ENCODE measurements at places on chromosomes 11 and 22.

DNA sequence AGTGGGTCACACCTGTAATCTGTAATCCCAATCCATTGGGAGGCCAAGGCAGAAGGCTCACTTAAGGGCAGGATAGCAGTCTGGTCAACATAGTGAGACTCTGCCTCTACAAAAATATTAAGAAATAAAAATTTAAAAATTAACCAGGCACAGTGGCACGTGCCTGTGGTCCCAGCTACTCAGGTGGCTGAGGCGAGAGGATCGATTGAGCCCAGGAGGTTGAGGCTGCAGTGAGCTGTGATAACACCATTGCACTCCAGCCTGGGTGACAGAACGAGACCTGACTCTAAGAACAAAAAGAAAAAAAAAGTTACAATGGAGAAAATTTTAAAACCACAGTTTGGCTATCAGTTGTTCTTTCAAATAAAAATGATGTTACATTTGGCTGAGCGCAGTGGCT is 13.4 kb upstream of the SYNGR1 start:
- no peak for DNase-seq

DNA sequence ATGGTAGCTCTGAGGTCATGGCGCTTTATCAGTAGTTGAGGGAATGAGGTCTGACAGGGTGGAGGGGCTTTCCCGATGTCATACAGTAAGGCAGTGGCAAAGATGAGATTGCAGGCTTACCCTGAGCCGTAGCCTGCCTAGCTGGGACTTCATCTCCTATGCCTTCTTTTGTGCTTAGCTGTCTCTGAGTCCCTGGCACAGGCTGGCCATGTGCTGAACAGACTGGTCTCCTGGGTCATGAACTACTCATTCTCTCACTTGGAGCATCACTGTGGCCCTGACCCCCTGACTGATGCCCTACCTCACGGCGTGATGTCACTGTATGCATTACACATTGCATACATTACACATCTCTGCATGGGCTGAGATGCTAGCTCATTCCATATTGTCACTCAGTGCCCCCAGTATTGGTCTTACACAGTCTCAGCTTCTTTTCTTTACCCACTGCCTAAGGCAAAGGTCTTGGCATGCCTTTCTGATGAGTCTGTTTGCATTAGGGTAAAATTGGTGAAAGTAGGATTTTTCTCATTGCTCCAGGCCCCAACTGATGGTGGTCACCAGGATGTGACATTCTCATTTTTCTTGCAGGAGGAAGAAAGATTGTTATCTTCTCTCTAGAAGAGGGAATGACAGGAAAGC is 389.4 kb upstream of the CADM1 start:
- no peak for DNase-seq

DNA sequence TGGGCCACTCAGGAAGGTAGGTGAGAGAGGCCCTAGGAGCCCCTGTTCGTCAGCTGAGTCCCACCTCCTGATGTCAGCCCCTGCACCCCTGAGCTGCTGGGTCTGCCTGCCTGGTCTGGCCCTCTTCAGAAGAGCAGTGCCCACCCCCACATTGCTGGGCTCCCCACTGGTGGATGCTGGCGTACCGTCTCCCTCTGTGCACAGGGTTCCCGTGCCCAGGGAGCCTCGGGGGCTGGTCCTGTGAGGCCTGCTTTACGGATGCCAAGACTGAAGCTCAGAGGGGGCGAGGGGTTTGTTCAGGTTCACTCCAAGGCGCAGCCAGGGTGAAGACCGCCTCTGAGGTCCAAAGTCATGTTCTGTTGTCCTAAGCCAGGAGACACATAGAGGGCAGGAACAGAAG is 44.7 kb upstream of the GCAT start:
- DNase-seq: no peak

DNA sequence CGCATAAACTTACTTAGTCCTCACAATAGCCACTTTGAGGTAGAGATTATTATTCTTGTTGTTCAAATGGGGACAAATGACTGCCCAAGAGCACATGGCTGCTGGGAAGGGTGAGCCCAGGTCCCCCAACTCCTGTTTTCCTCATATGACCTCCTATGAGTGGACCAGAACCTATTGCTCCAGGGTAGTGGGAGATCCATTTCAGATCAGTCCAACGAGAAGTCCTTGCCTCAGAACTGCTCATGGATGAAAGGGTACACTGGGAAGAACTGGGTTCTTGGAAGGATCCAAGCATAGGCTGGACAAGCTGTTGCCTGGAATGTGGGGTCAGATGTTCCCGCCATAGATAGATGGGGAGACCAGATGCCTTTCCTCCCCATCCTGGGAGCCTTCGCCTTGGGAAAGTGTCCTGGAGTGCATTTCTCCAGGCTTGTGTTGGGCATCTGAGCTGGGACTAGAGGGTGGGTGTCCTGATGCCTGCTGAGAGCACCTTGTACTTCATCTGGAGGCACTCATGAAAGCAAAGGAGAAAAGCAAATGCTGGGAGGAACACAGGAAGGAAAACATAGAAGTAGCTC is 146.3 kb upstream of the B3GAT1 start:
- no peak for DNase-seq

DNA sequence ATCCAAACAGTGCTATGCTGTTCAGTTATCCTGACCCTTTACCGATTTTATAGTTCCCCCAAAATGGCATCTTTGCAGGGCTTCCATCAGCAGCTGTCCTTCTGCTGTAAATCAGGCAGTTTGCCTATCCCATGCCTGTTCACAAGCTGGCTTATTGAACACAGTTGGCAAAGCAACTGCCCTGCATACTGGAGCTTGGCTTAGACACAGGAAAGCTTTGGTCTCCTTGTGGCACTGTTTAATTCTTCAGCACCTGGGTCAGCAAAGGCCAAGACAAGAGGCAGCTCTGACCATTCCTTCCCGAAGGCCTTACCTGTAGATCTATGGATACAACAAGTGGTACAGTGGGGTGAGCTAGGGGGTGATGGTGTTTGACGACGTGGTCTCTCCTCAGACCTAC is 32.2 kb downstream of the TSPAN18 start:
- DNase-seq: no peak

- DNase-seq: no peak
Observed at GRCh38 chr11:128335729-128336128, 251.6 kb downstream of the ETS1 start.

GRCh38 chr11:78078218-78079167 is 1.2 kb downstream of the NDUFC2 start:
- DNase-seq: no peak

All from NCI-H774 (cell line).